ENCODE measurements at places on chromosomes 11 and 22. TPM values are rescaled to one million over a fixed set of nuclear protein-coding genes. Genes with fewer than 3 reads are reported as not detected.

PATE2 gene
- 0.13 TPM for total RNA-seq

OR8A1 gene
- not detected for total RNA-seq

FAM111A gene
- total RNA-seq = 52.8 TPM

MMP13 gene
- total RNA-seq = not detected

ZNRD2 gene
- 40.3 TPM for total RNA-seq

YPEL4 gene
- 0.79 TPM for total RNA-seq

SEPTIN3 gene
- not detected for total RNA-seq

GLYAT gene
- total RNA-seq = not detected

SLC36A4 gene
- 6.8 TPM for total RNA-seq

RHOG gene
- total RNA-seq = 9.9 TPM

ATM gene
- total RNA-seq = 105 TPM

EEF1G gene
- 1,416 TPM for total RNA-seq

Data from aortic smooth muscle cell (primary cell).